Activated CD8-positive, alpha-beta T cell treated with anti-CD3 and anti-CD28 coated beads for 36 hours (primary cell): ENCODE measurements at places on chromosomes 1 and 21.

GRCh38 chr1:241612533-241613477 lies 27.4 kb downstream of the CHML start:
- no peaks in the 10 kb centered on the region for H3K36me3 ChIP-seq
- DNase-seq, result no peak
- H3K27me3 ChIP-seq, result no peaks in the 10 kb centered on the region
- no peak overlapping the region for H3K4me3 ChIP-seq
- peaks cover 18% of the 10 kb centered on the region for H3K4me1 ChIP-seq
- no peak overlapping the region for H3K27ac ChIP-seq

DNA sequence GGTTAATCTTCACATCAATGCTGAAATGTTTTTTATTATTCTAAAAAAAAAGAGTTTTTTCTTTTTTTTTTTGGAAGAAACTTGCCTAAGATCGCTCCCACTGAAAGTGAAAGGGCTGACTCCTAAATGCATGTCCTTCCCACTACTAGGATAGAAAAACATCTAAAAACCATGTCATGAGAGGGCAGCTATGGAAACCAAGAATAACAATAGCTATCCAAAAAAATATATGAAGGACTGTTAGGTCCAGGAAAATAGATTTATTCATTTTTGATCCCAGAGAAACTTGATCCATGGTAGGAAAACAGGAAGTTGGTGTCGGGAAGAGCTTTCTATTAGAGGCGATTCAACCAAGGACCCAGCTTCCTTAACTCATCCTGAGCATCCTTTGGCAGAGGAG lies 23.1 kb upstream of the ROR1 start:
- peaks cover 1% of the 10 kb centered on the region for H3K27me3 ChIP-seq
- no peaks in the 10 kb centered on the region for H3K4me1 ChIP-seq
- H3K4me3 ChIP-seq, result no peak overlapping the region
- DNase-seq, result no peak

DNA sequence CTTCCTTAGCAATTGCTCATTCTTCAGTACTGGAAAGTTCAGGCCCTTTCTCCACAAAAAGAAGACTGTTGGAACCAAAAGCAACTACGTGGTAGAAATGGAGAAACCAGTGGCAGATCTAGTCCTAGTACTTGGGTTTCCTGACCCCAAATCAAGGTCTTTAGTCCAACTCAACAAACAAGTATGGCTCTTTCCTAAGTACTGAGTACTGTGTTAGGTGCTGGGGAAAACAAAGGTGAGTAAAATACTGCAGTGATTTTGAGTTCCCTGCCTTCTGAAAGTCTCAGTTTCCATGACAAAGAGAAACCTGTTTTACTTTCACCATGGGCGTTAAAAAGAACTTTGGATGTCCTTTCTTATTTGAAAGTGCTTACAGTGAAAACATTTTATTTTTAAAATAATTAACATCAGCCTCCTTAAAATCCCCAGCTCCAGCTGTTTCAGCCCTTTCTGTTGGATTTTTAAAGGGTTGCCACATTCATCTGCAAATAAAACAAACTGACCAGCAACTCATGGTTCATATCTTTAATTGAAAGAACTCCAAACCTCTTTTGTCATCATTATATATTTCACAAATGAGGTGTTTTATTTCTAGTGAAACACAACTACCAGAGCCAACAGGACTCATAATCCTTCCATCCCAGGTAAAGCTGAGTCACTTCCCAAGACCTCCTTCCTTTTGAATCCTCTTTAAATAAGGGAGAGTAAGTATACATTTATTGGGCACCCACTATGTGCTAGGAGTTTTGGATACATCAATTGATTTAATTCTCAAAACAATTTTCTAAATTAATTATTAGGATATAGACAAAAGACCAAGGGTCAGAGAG lies 35.4 kb downstream of the PLPP3 start:
- no peaks in the 10 kb centered on the region for H3K36me3 ChIP-seq
- H3K4me3 ChIP-seq, result no peak overlapping the region
- no peaks in the 10 kb centered on the region for H3K27me3 ChIP-seq
- H3K27ac ChIP-seq, result no peak overlapping the region
- no peak for DNase-seq

DNA sequence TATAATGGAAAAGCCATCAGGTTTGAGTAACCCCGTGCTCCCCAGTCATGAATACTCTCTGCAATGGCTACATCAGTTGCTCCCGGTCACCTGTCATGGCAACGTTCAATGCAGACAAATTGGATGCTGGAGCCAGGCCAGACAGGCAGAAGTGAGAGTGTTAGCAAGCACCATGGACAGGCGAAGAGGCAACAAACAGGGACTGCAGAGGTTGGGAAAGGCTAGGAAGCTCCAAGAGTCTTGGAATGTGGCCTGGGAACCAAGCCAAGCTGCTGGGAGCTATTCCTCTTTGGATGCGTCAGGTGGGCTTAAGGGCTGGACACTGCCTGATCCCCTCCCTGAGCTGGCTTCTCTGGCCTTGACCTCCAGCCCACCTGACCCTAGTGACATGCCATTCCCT lies 102.9 kb downstream of the ACTL8 start:
- H3K27ac ChIP-seq, result no peak overlapping the region
- DNase-seq, result no peak
- H3K27me3 ChIP-seq, result no peaks in the 10 kb centered on the region
- no peaks in the 10 kb centered on the region for H3K4me1 ChIP-seq

- DNase-seq, result no peak
- no peak overlapping the region for H3K4me3 ChIP-seq
- H3K4me1 ChIP-seq, result peaks cover 5% of the 10 kb centered on the region
- no peak overlapping the region for H3K27ac ChIP-seq
These were observed 58.6 kb downstream of the IL23R start for GRCh38 chr1:67224856-67225255.

DNA sequence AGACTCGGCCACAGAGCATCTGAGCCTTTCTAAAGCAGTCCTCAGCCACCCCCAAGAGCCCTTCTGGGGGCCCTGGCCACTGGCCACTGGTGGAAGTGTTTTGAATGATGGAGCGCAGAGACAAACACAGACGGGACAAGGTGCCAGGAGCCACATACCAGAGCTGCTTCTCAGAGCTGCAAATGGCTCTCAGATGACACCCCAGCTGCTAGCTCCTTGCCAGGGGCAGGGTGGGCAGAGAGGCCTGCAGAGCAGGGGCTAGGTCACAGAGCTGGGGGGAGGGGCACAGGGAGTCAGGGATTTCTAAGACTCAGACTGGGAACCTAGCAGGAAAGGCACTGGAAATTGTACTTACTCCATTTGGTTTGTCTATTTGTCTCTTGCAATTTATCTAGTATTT lies 30.4 kb downstream of the KCNN3 start:
- no peak overlapping the region for H3K4me3 ChIP-seq
- no peak overlapping the region for H3K27ac ChIP-seq
- no peaks in the 10 kb centered on the region for H3K4me1 ChIP-seq
- H3K27me3 ChIP-seq, result no peaks in the 10 kb centered on the region
- no peaks in the 10 kb centered on the region for H3K36me3 ChIP-seq
- DNase-seq, result no peak

GRCh38 chr1:100721526-100722207 lies 2.1 kb downstream of the VCAM1 start:
- H3K27ac ChIP-seq, result no peak overlapping the region
- peaks cover 19% of the 10 kb centered on the region for H3K27me3 ChIP-seq
- H3K4me3 ChIP-seq, result no peak overlapping the region
- H3K4me1 ChIP-seq, result peaks cover 7% of the 10 kb centered on the region
- no peak for DNase-seq
